ENCODE measurements at places on chromosomes 1 and 21.
A peak's percentile ranks its signal among the peaks of the same experiment; 100 is the strongest.

GRCh38 chr1:185152187-185152767, 4.5 kb downstream of the TRMT1L start:
- no peak for DNase-seq
- peaks cover 19% of the 10 kb centered on the region for H3K36me3 ChIP-seq
- no peak overlapping the region for H3K4me3 ChIP-seq
- no peaks in the 10 kb centered on the region for H3K27me3 ChIP-seq
- peaks cover 31% of the 10 kb centered on the region for H3K4me1 ChIP-seq
- no peak overlapping the region for H3K27ac ChIP-seq

DNA sequence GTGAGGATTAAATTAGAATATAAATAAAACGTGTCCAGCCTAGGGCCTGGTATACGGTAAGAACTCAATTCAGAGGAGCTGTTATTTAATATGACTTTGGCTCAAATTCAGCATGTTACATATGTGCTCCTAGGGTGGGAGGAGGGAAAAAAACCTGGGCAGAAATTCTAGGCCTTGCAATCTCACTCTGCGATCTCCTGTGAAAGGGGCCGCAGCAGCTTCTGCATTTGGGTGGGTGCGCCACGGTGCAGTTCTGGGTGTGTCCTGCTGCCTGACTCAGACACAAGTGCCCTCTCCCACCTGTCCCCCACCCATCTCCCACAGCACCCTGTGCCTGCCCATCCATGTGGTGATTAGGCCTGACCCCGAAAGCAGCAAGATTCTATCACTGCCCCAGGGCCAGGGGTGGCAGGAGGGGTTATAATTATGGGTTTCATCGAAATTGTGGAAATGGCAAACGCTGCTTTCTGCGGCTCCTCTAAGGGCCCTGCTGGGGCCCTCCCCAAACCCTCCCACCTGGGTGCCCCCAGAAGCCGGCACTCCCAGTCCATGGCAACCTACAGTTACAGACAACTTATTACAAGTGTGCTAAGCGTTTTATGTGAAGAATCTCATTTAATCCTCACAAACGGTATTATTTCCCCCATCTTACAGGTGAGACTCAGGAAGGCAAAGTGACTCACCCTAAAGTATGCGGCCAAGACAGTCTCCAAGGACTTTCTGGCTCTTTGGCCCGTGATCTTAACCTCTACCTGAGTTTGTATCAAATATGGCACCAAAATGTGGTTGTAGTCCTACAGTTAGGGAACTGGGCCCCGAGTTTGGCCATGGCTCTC, 25.5 kb upstream of the GRHL3 start:
- no peak overlapping the region for H3K4me3 ChIP-seq
- no peaks in the 10 kb centered on the region for H3K36me3 ChIP-seq
- H3K4me1 ChIP-seq = no peaks in the 10 kb centered on the region
- DNase-seq = no peak

DNA sequence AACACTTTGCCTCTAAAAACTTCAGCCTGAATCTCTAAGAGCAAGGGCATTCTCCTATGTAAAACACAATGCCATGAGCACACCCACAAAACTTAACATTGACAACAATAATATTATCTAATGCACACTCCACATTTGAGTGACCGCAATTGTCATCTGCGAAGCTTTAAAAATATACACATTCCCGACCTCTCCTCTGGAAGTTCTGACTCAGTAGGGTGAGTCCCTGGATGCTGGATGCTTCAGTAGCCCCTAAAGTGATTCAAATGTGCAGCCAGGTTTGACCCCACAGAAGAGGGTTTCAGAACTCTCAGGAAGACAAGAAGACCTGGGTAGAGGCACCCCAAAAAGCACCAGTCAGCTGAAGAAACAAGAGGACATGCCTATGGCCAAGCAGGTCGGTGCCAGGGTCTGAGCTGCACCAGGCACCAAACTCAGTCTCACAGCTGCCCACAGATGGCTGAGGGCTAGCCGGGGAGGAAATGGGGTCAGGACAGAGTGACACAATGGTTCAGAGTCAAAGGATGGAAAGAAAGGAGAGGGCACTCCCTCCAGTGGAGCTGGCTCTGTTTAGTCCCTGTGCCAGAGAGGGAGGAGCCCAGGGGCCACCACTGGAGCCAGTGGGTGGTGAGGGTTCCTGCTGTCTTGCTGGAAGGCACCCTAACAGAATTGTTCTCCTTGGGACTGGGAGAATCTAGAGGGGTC, 17.4 kb downstream of the PIK3C2B start:
- no peaks in the 10 kb centered on the region for H3K36me3 ChIP-seq
- no peaks in the 10 kb centered on the region for H3K27me3 ChIP-seq
- H3K4me3 ChIP-seq = no peak overlapping the region
- H3K27ac ChIP-seq = no peak overlapping the region

DNA sequence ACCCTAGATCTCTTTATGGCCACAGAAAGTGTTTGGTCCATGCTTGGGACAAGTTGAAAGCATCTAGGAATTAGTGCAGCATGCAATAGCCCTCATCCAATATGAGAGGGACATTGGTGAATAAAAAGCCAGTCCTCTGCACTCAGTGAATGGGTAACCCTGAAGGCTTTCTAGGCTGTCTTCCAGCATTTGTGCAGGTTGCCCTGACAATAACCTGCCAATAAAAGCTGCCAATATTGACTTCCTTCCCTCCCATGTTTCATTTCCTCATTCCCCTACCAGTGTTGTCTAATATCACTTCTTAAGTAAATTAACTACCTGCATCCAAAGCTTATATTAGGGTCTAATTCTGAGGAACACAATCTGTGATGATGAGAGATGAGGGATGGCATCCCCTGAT, 563.6 kb upstream of the NEGR1 start:
- H3K4me1 ChIP-seq = no peaks in the 10 kb centered on the region
- H3K36me3 ChIP-seq = no peaks in the 10 kb centered on the region
- no peak overlapping the region for H3K4me3 ChIP-seq
- H3K27ac ChIP-seq = no peak overlapping the region
- no peak for DNase-seq

- H3K27me3 ChIP-seq = no peaks in the 10 kb centered on the region
- no peak overlapping the region for H3K4me3 ChIP-seq
These were observed 60.0 kb upstream of the ADAM30 start for GRCh38 chr1:119956306-119956705.

- H3K36me3 ChIP-seq = no peaks in the 10 kb centered on the region
- H3K27ac ChIP-seq = no peak overlapping the region
- H3K4me3 ChIP-seq = no peak overlapping the region
- no peak for DNase-seq
These were observed 2.1 kb downstream of the MYOM3 start for GRCh38 chr1:24109686-24110475.

- DNase-seq = no peak
- no peak overlapping the region for H3K27ac ChIP-seq
- no peaks in the 10 kb centered on the region for H3K36me3 ChIP-seq
- no peak overlapping the region for H3K4me3 ChIP-seq
- H3K4me1 ChIP-seq = no peaks in the 10 kb centered on the region
These were observed 35.4 kb downstream of the PTPRU start for GRCh38 chr1:29271724-29272123.

DNA sequence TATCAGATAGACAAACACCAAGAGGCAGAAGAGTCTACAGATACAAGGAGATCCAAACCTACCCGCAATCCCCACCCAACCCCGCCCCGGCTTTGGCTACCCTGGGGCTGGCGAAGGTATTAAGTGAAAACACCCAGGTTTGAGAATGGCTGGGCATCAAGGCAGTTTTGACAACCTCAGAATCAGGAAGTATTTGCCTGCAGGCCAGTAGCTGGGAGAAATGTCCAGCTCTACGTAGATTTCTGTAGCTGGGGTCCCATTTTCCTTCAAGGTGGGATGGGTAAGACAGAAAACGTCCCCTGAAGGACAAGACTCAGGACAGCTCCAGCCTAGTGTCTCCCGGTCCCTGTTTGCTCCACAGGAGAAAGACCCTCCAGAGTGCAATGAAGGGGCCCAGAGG, 101.8 kb upstream of the ERG start:
- no peaks in the 10 kb centered on the region for H3K4me1 ChIP-seq
- H3K36me3 ChIP-seq = no peaks in the 10 kb centered on the region
- no peak overlapping the region for H3K27ac ChIP-seq
- no peak for DNase-seq
- peaks cover 10% of the 10 kb centered on the region for H3K27me3 ChIP-seq
- H3K4me3 ChIP-seq = no peak overlapping the region

GRCh38 chr21:26597031-26597430, 23.9 kb upstream of the CYYR1 start:
- H3K4me3 ChIP-seq = no peak overlapping the region
- no peaks in the 10 kb centered on the region for H3K36me3 ChIP-seq
- H3K4me1 ChIP-seq = no peaks in the 10 kb centered on the region
- DNase-seq = no peak
- no peaks in the 10 kb centered on the region for H3K27me3 ChIP-seq

DNA sequence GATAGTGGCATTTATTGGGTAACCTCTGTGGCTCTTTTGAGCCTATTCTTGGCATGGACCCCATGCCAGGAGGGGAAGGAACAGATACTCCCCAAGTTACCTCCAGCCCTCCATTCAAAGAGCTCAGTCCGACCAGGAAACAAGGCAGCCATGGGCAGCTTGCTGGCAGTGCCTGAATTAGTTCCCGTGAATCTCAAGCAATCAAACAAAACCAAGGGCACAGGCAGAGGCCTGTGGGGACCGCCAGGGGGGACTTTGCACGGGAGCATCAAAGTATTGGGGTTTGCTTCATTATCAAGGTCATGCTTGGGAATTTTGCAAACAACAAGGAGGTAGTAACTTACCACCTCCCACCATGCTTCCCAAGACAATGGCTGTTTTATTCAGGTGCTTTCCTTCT, 81.2 kb upstream of the IFFO2 start:
- H3K4me3 ChIP-seq = no peak overlapping the region
- no peak for DNase-seq
- no peak overlapping the region for H3K27ac ChIP-seq
- H3K36me3 ChIP-seq = no peaks in the 10 kb centered on the region

GRCh38 chr1:29646161-29646775, 409.9 kb downstream of the PTPRU start:
- H3K27ac ChIP-seq = no peak overlapping the region
- no peak for DNase-seq
- H3K27me3 ChIP-seq = peaks cover 7% of the 10 kb centered on the region

DNA sequence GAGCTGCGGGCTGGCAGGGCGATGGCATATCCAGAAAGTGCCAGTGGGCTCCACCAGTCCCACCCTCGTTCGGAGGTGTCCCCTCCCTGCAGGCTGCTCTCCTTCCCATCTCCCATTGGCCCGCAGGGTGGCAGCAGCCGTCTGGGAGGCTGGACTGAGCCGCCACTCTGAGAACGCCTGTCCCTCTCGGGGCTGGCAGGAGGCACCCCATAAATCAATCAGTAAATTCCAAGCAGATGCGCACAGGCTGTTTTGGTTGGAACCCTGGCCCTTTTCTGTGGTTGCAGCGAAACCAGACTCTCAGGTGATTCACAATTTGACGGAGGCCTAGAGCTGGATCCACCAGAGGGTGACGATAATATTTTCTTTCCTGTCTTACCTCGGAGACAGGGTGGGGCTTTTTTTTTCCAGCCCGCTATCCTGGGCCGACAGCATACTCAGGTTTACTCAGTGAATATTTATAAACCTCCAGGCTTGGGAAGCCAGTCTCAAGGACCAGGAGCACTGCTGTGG, 99.7 kb downstream of the GLIS1 start:
- no peak overlapping the region for H3K4me3 ChIP-seq
- H3K27me3 ChIP-seq = no peaks in the 10 kb centered on the region
- peak; percentile 8 for DNase-seq
- H3K4me1 ChIP-seq = no peaks in the 10 kb centered on the region
- no peaks in the 10 kb centered on the region for H3K36me3 ChIP-seq
- H3K27ac ChIP-seq = no peak overlapping the region

DNA sequence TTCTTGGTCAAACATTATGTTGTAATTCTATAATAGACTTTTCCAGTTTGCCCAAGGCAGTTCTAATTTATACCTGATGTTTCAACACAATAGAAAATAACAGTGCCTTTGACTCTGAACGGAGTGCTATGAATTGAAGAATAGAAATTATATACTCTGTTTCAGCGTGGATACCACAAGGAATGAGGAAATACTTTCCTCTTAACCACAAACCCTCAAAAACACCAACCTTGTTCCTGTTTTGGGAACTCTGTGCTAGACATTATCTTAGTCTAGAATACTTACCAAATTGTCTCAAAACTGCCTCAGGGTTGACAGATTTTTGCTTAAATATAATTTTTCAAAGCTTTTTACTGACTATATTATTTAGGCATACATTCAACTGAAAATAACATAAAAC, 1629.3 kb downstream of the MRPL39 start:
- H3K4me3 ChIP-seq = no peak overlapping the region
- H3K4me1 ChIP-seq = peaks cover 4% of the 10 kb centered on the region
- DNase-seq = no peak
- no peaks in the 10 kb centered on the region for H3K27me3 ChIP-seq
- no peaks in the 10 kb centered on the region for H3K36me3 ChIP-seq
- no peak overlapping the region for H3K27ac ChIP-seq

- no peak for DNase-seq
- H3K4me1 ChIP-seq = peaks cover 18% of the 10 kb centered on the region
- peaks cover 82% of the 10 kb centered on the region for H3K27me3 ChIP-seq
- no peak overlapping the region for H3K4me3 ChIP-seq
- no peak overlapping the region for H3K27ac ChIP-seq
These were observed 1.4 kb upstream of the CELF3 start for GRCh38 chr1:151718011-151718431.

GRCh38 chr21:17612565-17613241, at the start of gene BTG3:
Gene BTG3 (minus strand): TSS chr21:17612901. CDS start chr21:17609144, 3,757 bp downstream.
- peaks cover 35% of the 10 kb centered on the region for H3K36me3 ChIP-seq
- peaks cover 3% of the 10 kb centered on the region for H3K27me3 ChIP-seq
- peak within 1 kb of the TSS; percentile 96 for H3K4me3 ChIP-seq

DNA sequence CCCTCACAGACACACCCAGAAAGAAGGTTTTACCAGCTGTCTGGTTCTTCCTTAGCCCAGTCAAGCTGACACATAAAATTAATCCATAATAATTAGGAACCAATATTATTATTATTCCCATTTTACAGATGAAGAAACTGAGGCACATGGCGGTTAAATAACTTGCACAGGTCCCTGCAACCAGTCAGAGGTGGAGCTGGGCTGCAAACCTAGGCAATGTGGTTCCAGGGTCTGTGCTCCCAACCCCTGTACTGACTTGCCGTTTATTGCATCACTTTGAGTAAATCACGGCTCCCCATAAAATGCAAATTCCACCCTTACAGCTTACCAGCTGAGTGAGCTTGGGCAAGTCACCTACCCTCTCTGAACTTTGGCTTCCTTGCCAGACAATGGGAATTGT, 179.2 kb upstream of the POU3F1 start:
- no peaks in the 10 kb centered on the region for H3K4me1 ChIP-seq
- DNase-seq = no peak
- peaks cover 11% of the 10 kb centered on the region for H3K27me3 ChIP-seq
- H3K36me3 ChIP-seq = no peaks in the 10 kb centered on the region
- no peak overlapping the region for H3K27ac ChIP-seq

DNA sequence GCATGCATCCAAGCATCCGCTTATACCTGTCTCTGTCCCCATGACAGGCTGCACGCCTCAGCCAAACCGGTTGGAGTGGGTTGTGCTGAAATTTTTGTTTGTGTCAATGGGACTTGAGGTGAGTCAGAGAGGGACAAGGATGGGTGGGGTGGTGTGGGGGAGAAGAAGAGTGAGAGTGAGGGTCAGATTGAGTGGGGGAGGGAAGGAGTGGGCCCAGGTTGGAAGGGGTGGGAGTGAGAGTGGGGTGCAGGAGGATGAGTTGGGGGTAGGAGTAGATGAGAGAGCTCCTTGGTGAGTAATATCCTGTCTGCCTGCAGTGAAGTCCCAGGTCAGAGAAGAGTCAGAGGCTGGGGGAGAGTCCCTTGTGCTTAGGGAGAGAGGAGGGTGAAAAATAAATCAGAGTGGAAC, 3.3 kb upstream of the NECTIN4 start:
- H3K27me3 ChIP-seq = no peaks in the 10 kb centered on the region
- peak overlapping the region; percentile 35 for H3K27ac ChIP-seq
- DNase-seq = peak; percentile 58
- peaks cover 64% of the 10 kb centered on the region for H3K4me1 ChIP-seq
- H3K4me3 ChIP-seq = no peak overlapping the region
